ENCODE measurements at places on chromosomes 11 and 22.

- no peak for DNase-seq
Measured at GRCh38 chr22:48352086-48352911, 1475.4 kb downstream of the BRD1 start.

GRCh38 chr22:40509401-40510134 lies 127.0 kb downstream of the MRTFA start:
- no peak for DNase-seq

- DNase-seq, result peak; percentile 47
Measured at GRCh38 chr22:26579331-26579886, 10.5 kb downstream of the TPST2 start.

DNA sequence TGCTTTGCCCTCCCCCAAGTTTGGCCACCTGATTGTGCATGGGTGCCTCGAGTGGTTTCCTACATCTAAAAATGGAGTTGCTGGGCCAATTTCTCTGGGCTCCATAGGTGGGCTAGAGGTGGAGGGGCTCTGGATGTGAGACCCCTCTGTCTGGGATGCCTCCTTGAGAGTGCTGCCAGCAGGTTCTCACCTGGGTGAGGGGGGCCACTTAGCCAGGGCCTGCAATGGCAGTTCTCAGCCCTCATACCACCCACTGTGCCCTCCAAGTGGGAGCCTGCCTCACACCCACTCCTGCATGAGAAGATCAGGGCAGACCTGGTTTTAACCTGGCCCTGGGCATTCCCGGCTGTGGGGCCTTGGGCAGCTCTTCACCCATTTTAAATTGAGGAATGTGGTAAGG lies 83.9 kb downstream of the CABIN1 start:
- no peak for DNase-seq

GRCh38 chr11:11036848-11037732 lies 179.2 kb upstream of the ZBED5 start:
- peak; percentile 60 for DNase-seq

DNA sequence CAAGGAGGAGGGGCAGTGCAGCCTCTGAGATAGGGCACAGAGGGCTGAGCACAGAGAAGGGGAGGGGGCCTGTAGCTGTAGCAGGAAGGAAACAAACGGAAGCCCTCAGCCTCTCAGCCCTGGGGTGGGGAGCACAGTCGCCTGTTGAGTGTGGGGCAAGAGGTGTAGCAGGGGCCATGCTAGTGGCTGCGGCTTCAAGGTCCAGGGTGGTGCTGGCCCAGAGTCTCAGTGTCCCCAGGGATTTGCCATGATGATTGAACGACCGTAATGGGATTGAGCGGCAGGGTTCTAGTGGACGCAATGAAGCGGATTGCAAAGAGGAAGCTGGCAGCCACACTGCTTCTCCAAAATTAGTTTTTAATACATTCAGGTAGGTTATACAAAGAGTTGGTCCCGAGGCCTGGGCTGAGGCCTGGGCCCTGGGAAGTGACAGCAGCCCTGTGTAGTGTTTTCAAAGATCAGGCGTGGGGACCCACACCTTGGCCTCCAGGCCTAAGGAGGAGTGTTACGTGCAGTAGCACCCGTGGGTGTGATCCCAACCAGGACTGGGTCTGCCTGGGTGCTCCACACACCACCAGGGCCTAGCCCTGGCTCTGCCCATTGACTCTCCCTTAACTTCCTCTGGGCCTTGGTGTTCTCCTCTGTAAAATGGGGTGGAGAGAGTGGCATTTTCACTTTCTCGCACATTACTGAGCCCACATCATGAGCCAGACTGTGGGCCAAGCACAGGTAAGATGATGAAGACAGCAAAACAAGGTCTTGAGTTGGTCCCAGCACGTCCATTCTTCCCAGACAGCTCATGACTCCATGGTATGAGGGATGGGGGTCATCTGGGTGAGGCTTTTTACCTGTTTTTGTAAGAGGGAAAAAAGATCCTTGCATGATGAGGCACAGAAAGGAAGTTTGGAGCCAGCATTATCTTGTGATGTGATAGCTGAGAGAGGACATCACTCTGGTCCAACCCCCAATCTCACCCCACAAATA lies 13.1 kb downstream of the LRRC32 start:
- no peak for DNase-seq

DNA sequence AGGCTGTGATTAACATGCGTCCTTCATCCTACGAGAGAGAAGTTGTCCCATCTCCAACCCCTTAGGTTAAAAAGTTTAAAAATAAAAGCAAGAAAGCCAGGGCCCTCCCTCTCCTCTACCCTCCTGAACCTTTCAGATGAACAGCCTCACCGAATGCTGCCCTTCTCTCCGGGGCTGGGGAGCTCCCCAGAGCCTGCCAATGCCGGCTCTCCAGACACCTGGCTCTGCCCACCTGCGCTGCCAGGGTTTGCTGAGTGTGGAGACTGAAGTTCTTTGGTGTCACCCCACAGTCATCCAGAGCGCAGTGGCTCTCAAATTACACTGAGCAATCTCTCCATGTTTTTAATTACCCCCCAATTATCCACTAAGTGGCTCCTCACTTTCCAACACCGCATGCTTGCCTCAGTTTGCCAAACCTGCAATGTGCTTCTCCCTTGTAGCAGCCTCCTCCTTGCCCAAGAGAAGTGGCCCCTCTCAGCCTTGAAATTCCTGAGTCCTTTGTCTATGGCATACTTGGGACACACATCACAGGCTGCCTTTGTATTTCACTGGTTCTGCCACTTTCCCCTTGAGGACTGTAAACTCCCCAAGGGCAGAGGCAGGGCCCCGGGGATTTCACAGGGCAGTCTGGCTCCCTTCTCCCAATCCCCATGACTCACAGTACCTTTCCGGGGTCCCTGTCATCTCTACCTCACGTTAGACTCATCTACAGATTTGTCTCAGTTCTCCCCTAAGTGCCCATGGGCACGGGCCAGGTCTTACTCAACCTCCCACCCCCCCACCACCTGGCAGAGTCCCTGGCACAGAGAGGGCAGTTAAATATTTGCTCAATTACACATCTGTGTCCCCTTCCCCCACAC lies 2.0 kb downstream of the MYH9 start:
- no peak for DNase-seq

- DNase-seq, result no peak
Measured at GRCh38 chr11:58730507-58731089, 1.1 kb downstream of the GLYAT start.

GRCh38 chr11:116865696-116866095 lies 28.3 kb upstream of the APOA1 start:
- no peak for DNase-seq

GRCh38 chr22:30398685-30399680 lies 2.2 kb downstream of the SEC14L2 start:
- peak; percentile 94 for DNase-seq

- peak; percentile 39 for DNase-seq
Measured at GRCh38 chr11:67345920-67346819, 7.2 kb downstream of the POLD4 start.

GRCh38 chr11:1151366-1152315 lies 6.1 kb upstream of the MUC5AC start:
- DNase-seq, result no peak

DNA sequence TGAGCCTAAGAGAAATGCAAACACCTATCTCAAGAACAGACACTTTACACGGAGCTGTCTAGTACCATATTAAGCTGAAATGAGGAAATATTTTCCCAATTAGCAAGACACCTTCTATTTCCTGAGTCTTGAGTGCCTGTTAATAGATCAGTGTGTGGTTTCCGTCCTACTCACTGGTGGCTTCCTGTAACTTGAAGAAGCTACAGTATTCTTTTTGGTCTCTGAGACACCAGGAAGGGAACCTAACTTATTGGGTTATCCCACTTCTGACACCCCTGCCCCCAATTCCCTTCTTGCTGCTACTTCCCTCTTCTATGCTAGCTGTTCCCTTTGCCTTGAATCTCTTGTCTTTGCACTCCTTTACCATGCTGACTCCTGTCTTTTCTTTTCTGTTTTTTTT lies 92.7 kb downstream of the FDX1 start:
- DNase-seq, result no peak

- DNase-seq, result no peak
Measured at GRCh38 chr22:28977060-28977459, 84.6 kb downstream of the C22orf31 start.

- DNase-seq, result no peak
Measured at GRCh38 chr11:65446446-65447277, 24.1 kb downstream of the NEAT1 start.

DNA sequence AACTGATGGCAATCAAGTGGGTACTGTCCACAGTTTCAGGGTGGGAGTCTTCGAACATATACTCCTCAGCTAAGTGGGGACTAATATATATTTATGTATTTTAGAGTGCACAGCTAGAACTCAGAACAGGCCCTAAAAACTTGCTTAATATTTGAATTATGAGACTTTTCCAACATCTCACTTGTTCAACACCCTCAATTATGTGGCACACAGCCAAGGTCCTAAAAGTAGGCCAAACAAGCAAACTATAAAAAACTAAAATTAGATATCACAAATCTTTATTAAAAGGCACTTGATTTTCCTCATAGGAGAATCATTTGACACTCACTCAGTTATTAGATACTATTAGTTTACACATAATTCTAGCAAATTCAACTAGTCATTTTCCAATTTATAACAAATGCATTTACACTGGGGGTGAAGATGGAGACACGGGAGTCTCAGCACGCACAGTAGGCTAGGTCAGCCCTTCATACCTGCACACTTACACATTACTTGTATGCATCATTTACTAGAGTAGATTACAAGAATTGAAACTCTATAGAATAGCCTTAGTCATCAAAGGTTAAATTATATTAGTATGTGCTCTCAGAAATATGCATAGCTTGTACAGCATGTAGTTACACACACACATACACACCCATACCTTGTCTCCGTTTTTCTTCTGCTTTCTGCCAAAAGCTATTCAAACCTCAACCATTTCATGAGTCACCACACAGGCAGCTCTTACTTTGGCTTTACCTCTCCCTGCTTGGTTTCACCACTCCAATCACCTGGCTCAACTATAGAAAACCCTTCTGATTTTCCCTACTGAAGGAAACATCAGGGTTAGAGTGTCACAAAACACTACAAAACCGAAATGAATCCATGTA lies 171.5 kb downstream of the SBF2 start:
- no peak for DNase-seq

DNA sequence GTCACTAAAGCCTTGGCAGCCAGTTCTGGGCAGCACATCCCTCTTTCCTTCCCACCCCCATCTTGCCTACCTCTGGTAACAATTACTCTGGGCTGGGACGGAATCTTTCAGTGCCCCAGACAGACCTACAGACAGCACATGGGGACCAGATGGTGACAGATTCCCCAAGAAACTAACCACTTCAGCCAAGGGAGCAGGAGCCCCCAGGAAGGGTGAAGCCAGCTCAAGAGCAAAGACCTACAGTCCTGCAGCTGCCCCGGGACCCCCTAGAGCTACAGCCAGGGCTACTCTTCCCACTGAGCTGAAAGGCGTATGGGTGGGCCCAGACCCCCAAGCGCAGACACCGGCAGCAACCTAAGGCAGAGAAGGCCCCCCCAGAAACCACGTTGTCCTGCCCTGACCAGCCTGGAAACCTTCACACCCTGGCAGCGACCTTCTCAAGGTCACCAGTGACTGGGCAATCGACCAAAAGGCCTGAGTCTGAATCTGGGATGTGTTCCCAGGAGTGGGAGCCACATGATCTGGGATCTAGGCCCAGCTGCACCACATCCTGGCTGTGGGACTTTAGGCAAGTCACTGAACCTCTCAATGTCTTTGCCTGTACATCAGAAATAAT lies 65.8 kb downstream of the LRRC32 start:
- no peak for DNase-seq

GRCh38 chr11:103844327-103845215 lies 191.9 kb upstream of the DDI1 start:
- no peak for DNase-seq

DNA sequence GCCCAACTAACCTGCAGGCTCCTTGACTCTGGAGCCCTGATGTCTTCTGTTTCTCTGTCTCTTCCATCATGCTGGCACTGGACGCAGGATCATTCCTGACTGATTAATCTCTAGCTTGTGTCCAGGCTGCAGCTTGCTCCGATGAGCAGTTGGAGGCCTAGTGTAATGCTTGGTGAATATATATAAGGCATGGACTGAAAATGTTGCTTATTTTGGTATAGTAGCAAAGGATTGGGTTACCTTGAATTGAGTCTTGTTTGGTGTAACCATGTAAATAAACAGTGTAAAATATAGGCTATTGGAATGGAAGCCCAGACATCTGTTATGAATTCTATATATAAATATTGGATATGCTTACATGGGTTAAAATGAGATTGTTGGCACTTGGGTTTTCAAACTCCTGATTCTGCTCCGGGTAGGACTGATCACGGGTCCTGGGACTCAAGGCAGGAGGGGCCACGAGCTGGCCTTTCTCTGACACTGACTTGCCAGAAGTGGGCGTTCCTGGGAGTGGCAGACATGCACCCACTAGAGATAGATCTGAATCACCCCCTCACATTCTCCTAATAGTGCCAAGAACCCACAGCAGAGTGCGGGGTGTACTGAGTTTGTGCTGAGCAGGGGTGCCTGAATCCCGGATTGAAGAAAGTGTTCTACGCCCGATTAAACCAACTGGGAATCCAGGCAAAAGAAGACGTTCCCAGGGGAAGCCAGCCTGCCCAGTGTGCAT lies 25.8 kb downstream of the LRP5 start:
- peak; percentile 76 for DNase-seq

- DNase-seq, result no peak
Measured at GRCh38 chr22:29661336-29661735, 57.9 kb downstream of the NF2 start.

- DNase-seq, result peak; percentile 66
Measured at GRCh38 chr11:830295-831117, 2.2 kb upstream of the CD151 start.

DNA sequence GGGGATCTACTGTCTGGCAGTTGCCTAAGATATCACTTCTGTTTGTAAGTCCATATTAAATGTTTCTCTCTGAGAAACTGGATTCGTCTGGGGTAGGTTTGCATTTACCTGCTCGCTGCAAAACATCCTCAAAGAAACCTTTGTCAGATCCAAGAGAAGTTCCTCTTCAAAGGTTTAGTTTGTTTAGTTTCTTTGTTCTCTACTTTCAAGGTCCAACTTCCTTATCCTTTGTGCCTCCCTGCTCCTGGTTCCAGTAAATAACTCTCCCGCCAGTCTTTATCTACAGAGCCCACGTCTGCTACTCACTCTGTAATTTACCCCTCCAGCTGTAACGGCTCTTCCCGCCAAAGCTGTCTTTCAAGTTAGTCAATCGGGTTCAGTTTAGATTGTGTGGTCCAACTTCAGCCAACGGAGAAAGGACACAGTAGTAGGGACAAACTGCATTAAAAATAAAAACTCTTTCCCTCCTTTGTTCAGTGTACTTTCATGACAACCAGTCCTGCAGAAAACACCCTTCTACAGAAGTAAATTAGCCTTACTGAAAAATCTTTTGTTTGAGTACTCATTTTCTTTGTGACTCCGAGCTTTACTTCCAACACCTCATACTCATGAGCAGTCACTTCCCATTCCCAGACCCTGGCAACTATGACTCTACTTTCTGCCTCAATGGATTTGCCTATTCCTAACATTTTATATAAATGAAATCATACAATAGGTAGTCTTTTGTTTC lies 41.0 kb downstream of the TMPRSS5 start:
- peak; percentile 76 for DNase-seq
